ENCODE measurements at places on chromosomes 11 and 22.

DNA sequence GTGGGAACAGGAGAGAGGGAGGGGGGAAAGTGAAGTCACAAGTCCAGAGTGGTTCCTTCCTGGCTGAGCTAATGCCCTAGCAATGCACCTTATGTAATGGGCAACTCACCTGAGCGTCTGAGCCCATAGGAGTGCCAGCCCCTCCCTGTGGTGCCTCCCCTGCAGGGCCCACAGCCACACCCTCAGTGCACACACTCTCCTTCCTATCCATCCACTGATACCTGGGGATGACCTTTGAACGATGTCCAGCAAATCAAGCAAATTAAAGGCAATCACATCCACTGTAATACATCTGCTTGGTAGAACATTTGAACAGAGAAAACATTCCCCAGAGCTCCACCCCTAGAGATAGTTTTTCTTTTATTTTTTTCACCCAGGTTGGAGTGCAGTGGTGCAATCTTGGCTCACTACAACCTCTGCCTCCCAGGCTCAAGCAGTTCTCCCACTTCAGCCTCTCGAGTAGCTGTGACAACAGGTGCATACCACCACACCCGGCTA lies 19.6 kb upstream of the MICAL2 start:
- no peak for DNase-seq

DNA sequence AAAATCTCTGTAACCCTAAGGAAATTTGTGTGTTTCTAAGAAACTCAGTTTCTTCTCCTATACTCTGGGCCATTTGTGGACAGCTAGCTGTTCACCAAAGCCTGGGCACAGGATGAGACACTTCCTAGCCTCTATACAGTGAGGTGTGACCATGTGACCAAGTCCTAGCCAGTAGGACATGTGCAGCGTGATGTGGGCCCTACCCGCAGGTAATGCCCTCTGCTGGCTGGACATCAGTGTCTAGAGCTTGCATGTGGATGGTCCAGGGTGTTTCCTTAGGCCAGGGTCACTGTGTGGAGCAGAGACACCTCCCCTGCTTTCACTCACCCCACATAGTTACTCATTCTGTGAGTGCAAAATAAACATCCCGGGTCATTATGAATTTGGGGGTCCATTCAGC lies 100.5 kb downstream of the LARGE1 start:
- DNase-seq: no peak

- DNase-seq: no peak
Observed at GRCh38 chr11:12618743-12619540, 55.3 kb upstream of the TEAD1 start.

DNA sequence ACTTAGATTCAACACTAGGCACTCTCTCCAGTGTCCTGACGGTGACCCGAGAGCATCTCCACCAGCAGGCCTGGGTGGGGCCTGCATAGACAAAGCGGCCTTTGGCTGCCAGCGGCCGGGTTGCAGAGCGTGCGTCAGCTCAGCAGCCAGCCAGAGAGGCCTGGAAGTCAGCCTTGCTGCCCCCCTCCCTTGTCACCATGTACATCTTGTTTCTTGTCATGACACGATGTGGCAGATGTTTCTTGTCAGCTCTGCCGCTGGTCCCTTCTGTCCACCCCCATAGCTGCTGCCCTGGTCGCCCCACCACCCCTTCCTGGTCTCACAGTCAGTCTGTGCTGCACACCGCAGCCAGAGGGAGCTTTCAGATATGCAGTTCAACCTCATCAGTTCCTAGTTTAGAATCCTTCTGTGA lies 33.1 kb upstream of the CBX7 start:
- DNase-seq: peak; percentile 80

GRCh38 chr11:85620256-85620655 lies 6.9 kb downstream of the DLG2 start:
- no peak for DNase-seq

- no peak for DNase-seq
Observed at GRCh38 chr11:78327945-78328344, 89.7 kb downstream of the GAB2 start.

DNA sequence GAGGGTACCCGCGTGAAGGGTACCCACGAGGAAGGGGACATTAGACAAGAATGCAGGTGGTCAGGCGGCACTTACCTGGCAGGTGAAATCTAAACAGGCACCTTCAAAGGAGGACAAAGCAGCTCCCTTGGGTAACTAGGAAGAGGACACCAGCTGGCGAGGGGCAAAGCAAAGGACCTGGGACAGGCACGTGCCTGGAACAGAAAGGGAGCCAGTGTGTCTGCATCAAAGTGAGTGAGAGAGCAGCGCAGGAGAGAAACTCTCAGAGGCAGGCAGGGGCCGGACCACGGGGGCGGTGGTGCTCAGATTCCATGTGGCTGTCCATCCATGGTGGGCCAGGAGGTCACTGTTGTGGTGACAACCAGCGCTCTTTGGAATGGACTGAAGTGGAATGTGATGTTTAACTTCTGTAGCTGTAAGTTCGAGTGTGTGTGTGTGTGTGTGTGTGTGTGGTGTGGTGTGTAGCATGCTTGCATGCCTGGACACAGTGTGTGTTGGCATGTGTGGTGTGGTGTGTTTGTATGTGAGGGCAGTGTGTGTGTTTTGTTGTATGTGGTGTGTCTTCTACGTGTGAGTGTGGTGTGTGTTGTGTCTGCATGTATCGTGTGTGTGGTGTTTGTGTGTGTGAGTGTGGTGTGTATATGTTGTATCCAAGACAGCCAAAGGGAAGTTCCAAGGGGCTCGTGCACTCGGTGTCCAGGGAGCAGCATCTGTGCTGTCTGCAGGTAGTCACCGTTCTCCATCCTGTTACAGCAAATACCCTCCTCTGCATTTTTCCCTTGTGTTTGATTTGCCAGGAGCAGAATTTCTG lies 86.4 kb downstream of the CDKN1C start:
- DNase-seq: peak; percentile 16

DNA sequence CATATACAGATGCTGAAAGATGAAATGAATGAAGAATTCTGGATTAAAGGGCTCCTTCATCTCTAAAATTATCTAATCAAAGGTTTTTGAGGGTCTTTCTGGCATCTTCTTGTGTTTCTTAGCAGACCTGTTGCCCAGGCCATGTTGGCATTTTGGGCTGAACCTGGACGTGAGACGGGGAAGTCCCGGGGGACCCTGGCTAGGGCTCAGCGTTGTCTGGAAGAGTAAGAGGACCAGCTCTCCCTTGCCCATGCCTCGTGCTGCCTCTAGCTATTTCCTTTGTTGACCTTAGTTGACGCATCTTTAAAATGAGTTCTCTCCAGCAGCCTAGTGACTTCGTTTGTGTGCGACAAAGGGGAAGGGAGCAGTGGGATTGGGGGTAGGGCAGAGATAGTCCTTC lies 152.2 kb downstream of the ST3GAL4 start:
- DNase-seq: no peak

GRCh38 chr11:46063138-46063537 lies 58.1 kb downstream of the PHF21A start:
- DNase-seq: no peak

DNA sequence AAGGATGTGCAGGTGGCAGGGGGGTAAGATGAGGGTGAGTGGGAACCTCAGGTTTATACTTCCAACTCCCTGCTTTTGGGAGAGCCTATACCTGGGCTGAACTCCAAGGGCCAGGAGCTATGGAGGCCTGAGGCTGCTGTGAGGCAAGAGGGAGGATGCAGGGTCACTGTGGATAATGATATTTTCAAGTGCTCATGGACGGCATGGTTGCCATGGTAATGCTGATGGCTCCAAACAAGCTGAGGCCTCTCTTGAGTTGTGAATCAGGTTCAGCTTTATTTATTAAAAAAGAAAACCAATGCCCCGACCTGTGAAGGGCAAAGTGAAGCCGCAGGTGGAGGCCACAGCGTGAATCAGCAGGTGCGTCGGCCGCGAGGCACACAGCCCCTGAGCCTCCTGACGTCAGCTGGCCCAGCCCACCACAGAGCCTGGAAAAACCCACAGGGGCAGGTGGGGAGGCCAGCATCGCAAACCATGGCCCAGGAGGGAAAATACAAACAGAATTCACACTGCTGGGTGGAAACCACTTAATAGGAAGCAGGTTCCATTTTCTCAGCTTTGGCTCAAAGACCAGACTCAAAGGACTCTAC lies 17.4 kb upstream of the CREB3L1 start:
- no peak for DNase-seq

All from femur (tissue), 1 donor.